Cardiac muscle cell (in vitro differentiated cells and primary cell): ENCODE measurements at places on chromosomes 11 and 22. TPM values are rescaled to one million over a fixed set of nuclear protein-coding genes. Genes with fewer than 3 reads are reported as not detected.
A peak's percentile ranks its signal among the peaks of the same experiment; 100 is the strongest.

- no peak overlapping the region for H3K4me3 ChIP-seq
- no peaks in the 10 kb centered on the region for H3K27me3 ChIP-seq
- no peaks in the 10 kb centered on the region for H3K36me3 ChIP-seq
- no peak overlapping the region for H3K27ac ChIP-seq
- no peaks in the 10 kb centered on the region for H3K4me1 ChIP-seq
Observed at GRCh38 chr11:1047595-1048156, 11.2 kb upstream of the MUC6 start.

GRCh38 chr22:21858025-21858764 lies 9.2 kb downstream of the MAPK1 start:
- H3K4me1 ChIP-seq = peaks cover 39% of the 10 kb centered on the region
- peak overlapping the region; percentile 45 for H3K27ac ChIP-seq
- no peak overlapping the region for H3K4me3 ChIP-seq
- no peaks in the 10 kb centered on the region for H3K36me3 ChIP-seq

Gene NPTXR
- 4.0 and 4.2 TPM in 2 replicates for polyA plus RNA-seq

DNA sequence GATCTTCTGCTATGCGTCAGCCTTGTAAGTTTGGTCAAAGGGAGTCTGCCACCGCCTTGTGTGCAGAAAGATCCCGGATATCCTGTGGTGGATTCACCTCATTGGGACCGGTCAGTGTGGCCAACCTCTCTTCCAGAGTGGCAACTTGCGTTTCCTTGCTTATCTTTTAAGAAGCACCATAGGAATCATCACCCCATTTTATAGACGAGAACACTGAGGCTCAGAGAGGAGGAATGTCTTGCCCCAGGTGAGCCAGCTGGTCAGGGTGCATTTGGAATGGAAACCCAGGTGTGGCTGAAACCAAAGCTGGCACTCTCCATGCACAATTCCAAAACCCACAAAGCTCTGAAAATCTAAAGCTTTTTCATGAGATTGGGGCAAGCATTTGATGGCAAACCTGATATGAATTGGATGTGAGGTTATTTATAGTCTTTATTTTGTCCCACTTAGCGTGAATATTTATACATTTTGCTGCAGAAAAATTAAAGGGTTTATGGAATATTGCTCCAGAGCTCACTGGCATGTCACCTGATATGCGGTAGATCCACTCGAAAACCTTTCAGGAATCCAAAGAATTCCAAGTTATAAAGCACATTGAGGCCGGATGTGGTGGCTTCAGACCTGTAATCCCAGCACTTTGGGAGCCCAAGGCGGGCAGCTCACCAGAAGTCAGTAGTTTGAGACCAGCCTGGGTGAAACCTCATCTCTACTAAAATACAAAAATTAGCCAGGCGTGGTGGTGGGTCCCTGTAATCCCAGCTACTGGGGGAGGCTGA lies 12.1 kb upstream of the EIF3D start:
- H3K4me3 ChIP-seq = no peak overlapping the region
- H3K4me1 ChIP-seq = no peaks in the 10 kb centered on the region
- DNase-seq = no peak
- no peaks in the 10 kb centered on the region for H3K36me3 ChIP-seq
- H3K27me3 ChIP-seq = no peaks in the 10 kb centered on the region

GRCh38 chr11:111541254-111542061 lies 938 bp downstream of the LAYN start:
- H3K36me3 ChIP-seq = no peaks in the 10 kb centered on the region
- peak; percentile 36 for DNase-seq
- H3K4me1 ChIP-seq = no peaks in the 10 kb centered on the region
- no peak overlapping the region for H3K27ac ChIP-seq
- peaks cover 71% of the 10 kb centered on the region for H3K27me3 ChIP-seq
